Aorta (tissue), 5 donors: ENCODE measurements at places on chromosomes 1 and 21. TPM values are rescaled to one million over a fixed set of nuclear protein-coding genes. Genes with fewer than 3 reads are reported as not detected.

- no peak for DNase-seq
Measured at GRCh38 chr1:86537928-86538695, 8.8 kb upstream of the CLCA4 start.

DNA sequence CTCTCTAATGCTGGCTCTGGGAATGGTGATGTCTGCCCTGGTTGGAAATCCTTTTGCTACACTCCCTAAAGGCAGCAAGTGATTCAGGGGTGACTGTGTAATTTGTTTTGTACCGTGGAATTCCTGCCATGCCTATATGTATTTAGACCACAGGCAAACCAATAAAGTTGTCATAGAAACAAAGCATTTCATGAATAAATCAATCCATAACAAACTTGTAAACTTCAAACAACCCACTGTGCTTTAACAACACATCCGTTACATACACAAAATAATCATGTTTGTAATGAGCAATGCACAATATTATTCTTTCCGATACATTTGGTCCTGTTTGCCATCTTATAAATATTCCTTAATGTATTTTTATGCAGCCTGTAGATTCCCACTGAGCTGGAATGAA lies 330.3 kb upstream of the SNX7 start:
- DNase-seq: no peak

DNA sequence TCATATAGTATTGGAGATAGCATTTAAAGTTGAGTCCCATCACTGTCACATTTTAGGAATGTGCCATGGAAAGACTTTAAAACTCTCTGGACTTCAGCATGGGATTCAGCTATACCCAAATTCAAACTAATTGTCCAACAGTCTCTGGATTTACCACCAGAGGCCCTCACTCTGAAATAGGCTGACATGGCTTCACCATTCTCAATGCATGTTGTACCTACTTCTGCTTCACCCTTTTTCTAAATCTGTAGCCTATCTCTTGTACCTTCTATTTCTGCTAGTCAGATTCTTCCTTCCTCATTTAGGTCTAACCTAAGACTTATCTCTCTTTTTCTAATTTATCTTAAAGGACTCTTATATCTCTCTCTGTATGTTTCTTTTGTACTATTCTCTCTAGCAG lies 512.7 kb upstream of the ZRANB2 start:
- no peak for DNase-seq

GRCh38 chr1:108628665-108629064 lies 32.2 kb downstream of the HENMT1 start:
- no peak for DNase-seq

GRCh38 chr1:8351693-8352470 lies 34.0 kb downstream of the SLC45A1 start:
- DNase-seq: peak; percentile 76

- no peak for DNase-seq
Measured at GRCh38 chr1:218488986-218489385, 143.8 kb downstream of the TGFB2 start.

DNA sequence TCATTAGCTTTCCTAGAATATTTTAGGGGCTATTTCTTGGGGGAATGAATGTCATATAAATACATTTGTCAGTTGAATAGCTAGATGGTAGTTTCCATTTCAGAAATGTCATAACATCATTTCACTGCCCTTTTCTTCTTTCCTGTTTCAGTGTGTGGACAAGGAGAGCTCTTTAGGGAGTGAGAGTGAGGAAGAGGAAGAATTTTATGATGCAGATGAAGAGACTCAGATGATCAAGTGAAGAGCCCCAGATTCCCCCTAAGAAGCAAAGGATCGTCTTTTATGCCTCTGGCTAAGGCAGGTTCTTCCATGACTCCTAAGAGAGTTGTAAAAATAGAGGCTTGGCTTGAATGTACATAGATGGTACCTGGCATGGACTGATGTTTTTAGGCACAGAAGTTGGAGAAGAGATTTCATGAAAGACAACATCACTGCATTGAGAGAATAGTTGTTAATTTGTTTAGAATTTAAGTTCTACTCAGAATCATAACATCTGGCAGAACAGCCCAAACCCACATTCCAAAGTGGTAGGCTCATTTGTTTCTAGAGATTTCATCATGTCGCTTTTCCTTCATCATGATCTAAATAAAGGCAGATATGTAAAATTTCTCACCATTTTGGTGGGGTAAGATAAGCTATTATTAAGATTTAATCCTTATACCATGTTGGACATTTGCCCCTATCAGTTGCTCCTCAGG lies 44.2 kb upstream of the MAB21L3 start:
- no peak for DNase-seq

- no peak for DNase-seq
Measured at GRCh38 chr1:157880621-157881020, 39.0 kb upstream of the CD5L start.

TFAP2E gene
- 1.0 TPM for total RNA-seq

CSMD2 gene
- 2.2 TPM for total RNA-seq

SV2A gene
- total RNA-seq: 20.5 TPM
